Activated T-helper 2 cell treated with anti-CD3 and anti-CD28 coated beads, Interferon-gamma antibody, Interleukin-2, Interleukin-4, amounts not matched to agents 10 μg/mL and 5 μg/mL and 100 μg/mL, durations not matched to agents 14 hours and 24 hours and 36 hours (primary cell): ENCODE measurements at places on chromosomes 5 and 9.
A peak's percentile ranks its signal among the peaks of the same experiment; 100 is the strongest.

DNA sequence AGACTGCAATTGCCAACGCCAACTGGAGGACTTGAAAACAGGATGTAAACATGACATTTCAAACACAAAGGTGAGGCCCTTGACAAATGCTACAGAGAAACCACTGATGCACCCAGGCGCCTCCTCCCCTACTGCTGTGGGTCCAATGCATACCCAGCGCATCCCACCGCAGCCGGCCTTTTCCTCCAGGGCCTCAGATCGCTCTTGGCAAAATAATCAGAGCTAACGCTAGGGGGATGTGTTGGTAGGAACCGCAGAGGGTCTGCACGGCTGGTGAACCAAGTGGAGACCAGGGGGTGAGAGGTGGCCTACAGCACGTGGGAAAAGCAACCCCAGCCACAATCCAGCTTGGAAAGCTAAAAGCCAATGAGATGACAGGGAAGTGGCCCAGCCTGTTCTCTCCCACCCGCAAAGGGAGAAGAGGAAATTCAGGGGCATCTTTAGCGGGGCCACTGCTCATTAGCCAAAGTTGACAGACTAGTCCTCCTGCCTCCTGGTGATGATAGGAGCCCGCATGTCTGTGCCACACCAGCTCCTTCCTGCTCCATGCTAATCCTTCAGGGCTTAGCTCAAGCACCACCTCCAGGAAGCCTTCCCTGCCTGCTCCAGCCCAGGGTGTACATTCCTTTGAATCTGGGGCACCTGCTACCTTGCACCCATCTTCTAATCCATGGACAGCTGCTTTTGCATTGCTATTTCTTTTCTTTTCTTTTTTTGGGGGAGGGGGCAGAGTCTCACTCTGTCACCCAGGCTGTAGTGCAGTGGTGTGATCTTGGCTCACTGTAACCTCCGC lies 5.9 kb downstream of the FAM163B start:
- no peak overlapping the region for H3K4me3 ChIP-seq
- H3K27ac ChIP-seq = no peak overlapping the region
- DNase-seq = no peak
- no peaks in the 10 kb centered on the region for H3K36me3 ChIP-seq
- no peaks in the 10 kb centered on the region for H3K4me1 ChIP-seq

DNA sequence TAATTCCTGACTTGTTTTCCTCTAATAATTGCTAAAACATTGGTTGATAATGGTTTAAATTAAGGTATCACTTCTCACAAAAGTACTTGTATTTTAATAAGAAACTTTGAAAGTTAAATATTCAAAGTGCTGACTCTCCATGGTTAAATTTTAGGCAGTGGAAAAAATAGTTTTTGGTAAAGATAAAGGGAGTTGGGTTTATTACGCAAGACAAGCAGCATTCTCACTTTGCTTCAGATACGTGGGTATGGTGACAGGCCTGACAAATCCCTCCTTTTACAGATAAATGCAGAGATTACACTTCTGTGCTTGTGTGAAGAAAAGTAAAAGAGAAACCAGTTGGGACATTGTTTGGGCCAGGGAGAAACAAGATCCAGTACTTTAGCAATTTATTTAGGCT lies 14.5 kb upstream of the FAM170A start:
- H3K27me3 ChIP-seq = no peaks in the 10 kb centered on the region
- no peaks in the 10 kb centered on the region for H3K4me1 ChIP-seq
- no peaks in the 10 kb centered on the region for H3K36me3 ChIP-seq
- no peak overlapping the region for H3K27ac ChIP-seq
- H3K4me3 ChIP-seq = no peak overlapping the region
- no peak for DNase-seq

GRCh38 chr5:53276825-53277224 lies 167.3 kb upstream of the MOCS2 start:
- H3K4me1 ChIP-seq = no peaks in the 10 kb centered on the region
- no peak for DNase-seq
- no peak overlapping the region for H3K4me3 ChIP-seq

DNA sequence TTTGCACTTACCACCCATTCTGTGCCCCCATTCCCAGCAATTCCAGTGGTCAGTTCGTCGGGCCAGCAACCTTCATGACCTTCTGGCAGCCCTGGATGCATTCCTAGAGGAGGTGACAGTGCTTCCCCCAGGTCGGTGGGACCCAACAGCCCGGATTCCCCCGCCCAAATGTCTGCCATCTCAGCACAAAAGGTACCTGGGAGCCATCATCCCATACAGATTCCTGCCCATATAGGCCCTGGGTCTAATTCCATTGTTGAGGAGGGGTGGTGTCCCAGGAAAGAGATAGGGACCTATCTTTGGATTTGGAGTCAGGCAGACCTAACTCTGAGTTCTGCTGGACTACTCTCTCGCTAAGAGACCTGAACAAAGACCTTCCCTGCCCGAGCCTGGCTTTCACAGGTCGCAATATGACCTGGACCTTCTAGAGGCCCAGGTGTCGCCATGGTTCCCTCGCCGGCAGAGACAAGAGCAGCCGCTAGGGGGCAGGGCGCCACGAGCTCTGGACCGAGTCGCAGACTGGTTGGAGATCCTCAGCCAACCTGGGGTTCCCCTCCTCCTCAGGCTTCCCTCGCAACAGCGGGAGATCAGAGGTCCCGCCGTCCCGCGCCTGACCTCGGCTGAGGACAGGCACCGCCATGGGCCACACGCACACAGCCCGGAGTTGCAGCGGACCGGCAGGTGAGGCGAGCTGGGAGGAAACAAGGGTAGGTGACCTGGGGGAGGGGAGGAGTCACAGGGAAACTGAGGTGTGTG lies 3.1 kb downstream of the SLC4A9 start:
- DNase-seq = peak; percentile 74
- no peaks in the 10 kb centered on the region for H3K36me3 ChIP-seq
- peak overlapping the region; percentile 67 for H3K4me3 ChIP-seq

- no peak for DNase-seq
- H3K4me3 ChIP-seq = no peak overlapping the region
- no peak overlapping the region for H3K27ac ChIP-seq
- no peaks in the 10 kb centered on the region for H3K27me3 ChIP-seq
Observed at GRCh38 chr9:135743546-135744332, 41.8 kb downstream of the KCNT1 start.

- DNase-seq = no peak
- H3K4me1 ChIP-seq = peaks cover 17% of the 10 kb centered on the region
- no peak overlapping the region for H3K4me3 ChIP-seq
- no peaks in the 10 kb centered on the region for H3K36me3 ChIP-seq
Observed at GRCh38 chr5:80275347-80275746, 19.5 kb upstream of the SERINC5 start.

DNA sequence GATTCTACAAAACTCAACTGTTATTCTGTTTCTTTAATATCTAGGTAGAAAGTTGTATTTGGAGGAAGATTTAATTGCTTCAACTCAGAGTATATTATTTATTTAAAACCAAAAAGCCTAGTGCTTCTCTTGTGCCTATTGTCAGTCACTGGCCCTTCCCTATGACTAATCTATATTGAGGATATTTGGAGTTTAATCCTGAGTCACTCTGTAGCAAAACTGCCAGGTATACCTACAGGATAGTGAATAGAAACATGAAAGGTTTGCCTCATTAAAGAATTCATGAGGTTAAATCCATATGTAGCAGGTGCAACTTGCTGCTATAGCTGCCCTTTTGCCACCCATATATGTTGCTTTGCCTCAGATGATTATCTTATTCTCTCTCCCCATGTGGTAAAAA lies 15.1 kb downstream of the PLK2 start:
- no peaks in the 10 kb centered on the region for H3K36me3 ChIP-seq
- H3K27ac ChIP-seq = no peak overlapping the region
- H3K4me1 ChIP-seq = no peaks in the 10 kb centered on the region
- peaks cover 10% of the 10 kb centered on the region for H3K27me3 ChIP-seq
- H3K4me3 ChIP-seq = no peak overlapping the region

DNA sequence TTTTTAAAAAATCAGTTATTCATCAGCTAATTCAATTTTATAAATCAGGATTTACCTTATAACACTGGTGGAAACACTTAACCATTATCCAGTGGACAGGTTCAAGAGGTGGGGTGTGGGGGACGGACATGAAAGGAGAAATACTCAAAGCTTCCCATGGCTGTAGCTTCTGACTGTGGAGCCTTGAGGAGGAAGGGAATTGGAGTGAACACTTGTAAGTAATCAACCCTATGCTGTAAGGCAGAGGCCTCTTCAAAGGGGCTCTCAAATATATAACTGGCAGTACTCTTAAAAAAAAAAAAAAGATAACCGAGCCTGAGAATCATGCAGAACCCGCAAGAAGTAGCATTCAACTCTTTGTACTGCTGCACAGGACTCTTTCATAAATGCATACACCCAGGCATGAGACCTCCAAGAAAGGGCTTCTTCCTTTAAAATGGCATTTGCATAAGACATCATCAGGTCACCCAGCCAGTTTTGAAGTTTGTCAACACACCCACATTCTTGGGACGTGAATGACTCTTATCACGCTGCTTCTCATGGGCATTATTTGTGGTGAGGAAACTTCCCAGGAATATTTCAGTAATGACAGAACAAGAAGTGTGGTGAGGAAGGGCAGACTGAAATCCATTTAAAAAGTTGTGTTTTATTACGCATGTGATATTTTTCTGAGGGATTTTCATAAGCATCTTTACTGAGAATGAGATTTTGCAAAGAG lies 8.1 kb downstream of the OSMR start:
- H3K4me3 ChIP-seq = no peak overlapping the region
- H3K36me3 ChIP-seq = no peaks in the 10 kb centered on the region
- peaks cover 6% of the 10 kb centered on the region for H3K27me3 ChIP-seq

DNA sequence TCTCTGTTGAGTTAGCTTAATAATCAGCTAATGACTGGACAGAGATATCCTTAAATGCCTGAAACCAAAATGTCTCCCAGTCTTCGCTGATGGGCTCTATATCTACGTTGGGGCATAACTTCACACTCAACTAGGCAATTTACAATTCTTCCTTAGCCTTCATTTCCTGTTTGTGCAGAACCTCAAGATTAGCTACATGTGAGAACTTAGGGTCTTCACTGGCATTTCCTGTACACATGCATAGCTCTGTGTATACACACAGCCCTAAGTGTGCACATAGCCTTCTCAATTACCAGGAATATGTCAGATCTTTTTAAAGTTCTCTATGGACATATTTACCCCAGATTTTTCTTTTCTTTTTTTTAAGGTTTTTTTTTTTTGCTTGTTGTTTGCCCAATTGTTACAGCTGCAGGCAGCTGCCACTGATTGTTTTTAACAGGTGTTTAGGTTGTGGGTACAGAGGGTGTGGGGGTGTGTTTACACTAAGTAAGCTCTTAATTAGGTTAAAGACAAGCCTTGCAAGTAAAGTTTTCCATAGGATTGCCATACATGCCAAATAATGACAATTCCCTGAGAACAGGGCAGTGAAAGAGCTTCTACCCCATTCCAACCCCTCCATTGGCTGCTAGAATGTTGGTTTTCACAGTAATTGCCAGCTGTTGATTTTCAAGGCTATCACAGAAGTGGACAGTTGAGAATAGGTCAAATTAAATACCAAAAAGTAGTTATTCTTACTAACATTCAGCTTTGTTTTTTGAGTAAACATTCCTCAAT lies 441.0 kb downstream of the TLE4 start:
- no peak for DNase-seq
- no peaks in the 10 kb centered on the region for H3K4me1 ChIP-seq
- no peaks in the 10 kb centered on the region for H3K27me3 ChIP-seq
- H3K4me3 ChIP-seq = no peak overlapping the region
- H3K27ac ChIP-seq = no peak overlapping the region

GRCh38 chr9:23665635-23666034 lies 160.4 kb downstream of the ELAVL2 start:
- no peak overlapping the region for H3K4me3 ChIP-seq
- no peaks in the 10 kb centered on the region for H3K27me3 ChIP-seq
- no peak for DNase-seq
- H3K36me3 ChIP-seq = no peaks in the 10 kb centered on the region

- H3K27ac ChIP-seq = no peak overlapping the region
- DNase-seq = no peak
- no peaks in the 10 kb centered on the region for H3K36me3 ChIP-seq
- H3K4me1 ChIP-seq = no peaks in the 10 kb centered on the region
Observed at GRCh38 chr5:135729321-135729786, 105.1 kb upstream of the SLC25A48 start.

DNA sequence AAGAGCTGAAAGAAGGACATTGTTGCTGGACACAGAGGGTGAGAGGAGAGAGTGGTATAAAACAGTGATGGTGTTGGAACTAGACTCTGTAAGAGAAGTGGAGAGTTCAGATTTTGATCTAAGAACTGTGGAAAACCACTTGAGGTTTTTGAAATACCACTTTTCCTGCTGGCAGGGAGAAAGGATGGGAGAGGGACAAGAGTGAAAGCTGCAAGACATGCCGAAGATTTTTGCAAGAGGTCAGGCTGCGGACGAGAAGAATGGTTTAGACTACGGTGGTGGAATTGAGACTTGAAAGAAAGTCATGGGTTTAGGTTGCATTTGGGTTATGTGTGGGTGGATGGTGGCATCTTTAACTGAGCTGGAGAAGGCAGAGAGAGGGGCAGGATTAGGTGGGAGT lies 202.2 kb upstream of the RPS23 start:
- H3K4me3 ChIP-seq = no peak overlapping the region
- H3K4me1 ChIP-seq = no peaks in the 10 kb centered on the region
- peaks cover 11% of the 10 kb centered on the region for H3K27me3 ChIP-seq
- H3K27ac ChIP-seq = no peak overlapping the region
- H3K36me3 ChIP-seq = no peaks in the 10 kb centered on the region
- no peak for DNase-seq

DNA sequence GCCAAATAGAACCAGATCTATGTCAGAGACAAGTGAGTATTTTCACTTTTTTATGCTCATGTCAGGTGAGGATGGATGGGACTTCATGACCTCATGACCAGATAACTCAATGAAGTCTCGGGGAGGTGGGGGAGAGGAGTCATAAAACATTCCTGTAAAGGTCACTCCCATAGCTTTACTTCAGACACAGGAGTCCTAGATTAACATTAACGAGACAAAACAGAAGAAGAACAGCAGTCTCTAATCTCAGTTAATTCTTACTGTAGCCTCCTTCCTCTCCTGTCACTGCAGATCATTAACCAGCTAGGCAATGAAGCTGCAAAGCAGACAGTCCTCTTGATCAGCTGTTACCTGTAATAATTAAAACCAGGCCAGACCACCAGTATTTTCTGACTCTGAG lies 11.2 kb downstream of the CRHBP start:
- no peak overlapping the region for H3K4me3 ChIP-seq
- H3K4me1 ChIP-seq = peaks cover 14% of the 10 kb centered on the region
- no peaks in the 10 kb centered on the region for H3K36me3 ChIP-seq

DNA sequence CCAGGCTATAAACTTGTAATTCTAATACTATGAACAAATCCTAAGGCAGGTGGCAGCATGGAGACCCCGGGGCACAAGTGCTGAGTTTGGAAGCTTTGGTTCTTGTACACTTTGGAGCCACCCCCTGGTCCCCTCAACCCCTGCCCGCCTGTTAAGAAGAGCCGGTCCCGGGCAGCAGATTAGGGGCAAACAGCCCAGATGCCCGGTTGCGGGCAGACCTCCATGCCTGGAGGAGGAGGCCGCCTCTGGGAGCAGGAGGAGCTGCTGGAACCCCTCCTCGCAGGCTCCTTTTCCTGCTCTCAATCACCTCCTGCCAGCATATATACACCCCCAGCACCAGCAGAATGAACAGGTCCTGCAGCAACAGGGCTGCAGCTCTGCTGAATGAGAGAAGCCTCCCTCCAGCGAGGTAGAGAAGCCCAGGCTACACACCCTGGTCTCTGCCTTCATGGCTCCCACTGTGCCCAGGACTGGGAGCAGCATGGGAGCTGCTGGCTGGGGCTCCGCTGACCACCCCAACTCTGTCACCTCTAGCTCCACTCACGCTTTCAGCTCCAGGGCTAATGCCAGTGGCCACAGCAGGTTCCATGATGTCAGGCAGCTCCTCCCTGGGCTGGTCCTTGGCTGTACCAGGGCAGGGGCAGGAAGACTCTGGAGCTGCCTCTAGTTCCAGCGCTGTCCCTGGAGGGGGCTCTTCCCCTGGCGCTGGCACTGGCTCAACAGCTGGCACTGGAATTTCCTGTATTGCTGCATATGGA lies 1713.5 kb upstream of the ACO1 start:
- H3K27ac ChIP-seq = no peak overlapping the region
- H3K36me3 ChIP-seq = no peaks in the 10 kb centered on the region
- H3K4me3 ChIP-seq = no peak overlapping the region
